ENCODE measurements at places on chromosomes 5 and 9.

DNA sequence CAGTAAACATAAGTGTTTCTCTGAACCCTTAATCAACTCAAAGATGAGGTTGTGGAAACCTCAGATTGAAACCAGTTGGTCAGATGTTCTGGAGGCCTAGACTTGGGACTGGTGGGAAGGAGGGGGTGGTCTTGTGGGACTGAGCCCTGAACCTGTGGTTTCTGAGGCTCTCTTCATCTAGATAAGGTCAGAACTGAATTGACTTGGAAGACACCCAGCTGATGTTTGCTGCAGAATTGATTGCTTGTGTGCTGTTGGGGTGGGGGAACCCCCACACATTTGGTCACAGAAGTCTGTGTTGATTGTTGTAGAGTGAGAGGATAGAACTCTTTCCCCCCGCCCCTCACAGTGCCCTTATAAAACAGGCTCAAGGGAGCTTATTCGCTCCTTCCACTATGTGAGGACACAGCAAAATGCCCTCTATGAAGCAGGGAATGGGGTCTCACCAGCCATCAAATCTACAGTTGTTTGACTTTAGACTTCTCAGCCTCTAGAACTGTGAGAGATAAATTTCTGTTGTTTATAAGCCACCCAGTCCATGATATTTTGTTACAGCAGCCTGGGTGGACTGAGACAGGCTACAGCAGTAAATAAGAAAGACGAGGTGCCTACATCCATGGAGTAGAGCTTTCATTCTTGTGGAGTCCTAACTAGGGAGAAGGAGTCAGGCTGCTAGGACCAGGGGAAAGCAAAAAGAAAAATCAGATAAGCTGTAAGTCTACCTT is 25.7 kb upstream of the UGCG start:
- DNase-seq: no peak

DNA sequence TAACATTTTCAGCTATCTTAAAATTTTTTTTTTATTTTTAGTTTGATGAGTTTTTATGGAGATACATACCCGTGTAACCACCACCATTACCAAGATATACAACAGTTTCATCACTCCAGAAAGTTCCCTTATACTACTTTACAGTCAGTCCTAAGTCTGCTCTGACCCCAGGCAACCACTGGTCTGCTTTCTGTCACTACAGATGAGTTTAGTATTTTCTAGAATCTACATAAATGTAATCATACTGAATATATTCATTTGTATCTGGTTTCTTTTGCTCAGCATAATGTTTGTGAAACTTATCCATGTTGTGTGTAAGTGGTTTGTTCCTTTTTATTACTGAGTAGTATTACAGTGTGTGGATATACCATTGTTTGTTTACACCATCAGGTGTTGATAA is 127.8 kb downstream of the GAS1 start:
- no peak for DNase-seq

DNA sequence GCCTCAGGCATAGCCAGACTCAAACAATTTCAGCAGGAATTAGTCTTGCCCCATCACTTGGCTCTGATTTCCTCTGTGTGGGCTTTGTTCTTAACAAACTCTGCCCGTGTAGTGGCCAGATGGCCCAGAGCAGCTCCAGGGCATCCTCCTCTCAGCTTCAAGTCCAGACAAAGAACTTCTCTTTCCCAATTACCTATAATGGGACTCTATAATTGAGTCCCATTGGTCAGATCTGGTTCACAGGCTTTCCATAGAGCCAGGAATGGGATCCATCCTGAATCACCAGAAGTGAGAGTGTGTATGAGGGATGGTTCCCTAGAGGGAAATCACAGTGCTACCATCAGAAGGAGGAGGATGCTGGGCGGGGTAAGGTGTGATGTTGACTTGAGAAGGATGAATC is 515.8 kb downstream of the KIF4B start:
- no peak for DNase-seq

GRCh38 chr5:39697881-39698280 is 273.1 kb upstream of the DAB2 start:
- DNase-seq: no peak

- DNase-seq: no peak
Observed at GRCh38 chr5:57509501-57510260, 27.1 kb upstream of the ACTBL2 start.
